HFFc6 (cell line): ENCODE measurements at places on chromosomes 4 and X. TPM values are rescaled to one million over a fixed set of nuclear protein-coding genes. Genes with fewer than 3 reads are reported as not detected.

- no peak overlapping the region for H3K4me3 ChIP-seq
- no peaks in the 10 kb centered on the region for H3K36me3 ChIP-seq
- no peak for DNase-seq
- no peak overlapping the region for H3K27ac ChIP-seq
These were observed 348.5 kb upstream of the NR3C2 start for GRCh38 chr4:148790691-148791090.

MAGT1 gene
- total RNA-seq = 70.8 to 77.5 TPM (median 74.3 TPM) in 3 replicates

GRCh38 chr4:81963015-81963762 is 410.6 kb downstream of the HNRNPD start:
- no peak for DNase-seq
- no peaks in the 10 kb centered on the region for H3K27me3 ChIP-seq
- no peaks in the 10 kb centered on the region for H3K36me3 ChIP-seq
- H3K4me3 ChIP-seq = no peak overlapping the region
- H3K27ac ChIP-seq = no peak overlapping the region

DNA sequence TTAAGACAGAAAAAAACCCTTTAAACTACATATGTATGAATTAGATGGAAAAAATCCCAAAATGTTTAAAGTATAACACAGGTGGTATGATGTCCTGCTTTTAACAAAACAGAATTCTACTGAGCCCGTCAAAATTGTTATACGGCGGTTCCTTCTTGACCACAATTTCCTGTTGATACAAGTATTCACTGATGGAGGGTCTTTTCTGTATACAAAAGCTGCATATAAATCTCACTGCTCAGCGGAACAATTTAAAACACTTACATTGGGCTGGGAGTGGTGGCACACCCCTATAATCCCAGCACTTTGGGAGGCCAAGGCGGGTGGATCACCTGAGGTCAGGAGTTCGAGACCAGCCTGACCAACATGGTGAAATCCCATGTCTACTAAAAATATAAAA is 62.4 kb downstream of the RPS6KA3 start:
- H3K36me3 ChIP-seq = peaks cover 3% of the 10 kb centered on the region; the same call in 1 of the 2 replicates
- 0 out of 2 replicates have a peak, but pooled peaks cover 4% of the 10 kb centered on the region for H3K4me1 ChIP-seq
- no peak overlapping the region for H3K4me3 ChIP-seq
- no peak overlapping the region for H3K27ac ChIP-seq
- DNase-seq = no peak
